ENCODE measurements at places on chromosomes 7 and 10.

DNA sequence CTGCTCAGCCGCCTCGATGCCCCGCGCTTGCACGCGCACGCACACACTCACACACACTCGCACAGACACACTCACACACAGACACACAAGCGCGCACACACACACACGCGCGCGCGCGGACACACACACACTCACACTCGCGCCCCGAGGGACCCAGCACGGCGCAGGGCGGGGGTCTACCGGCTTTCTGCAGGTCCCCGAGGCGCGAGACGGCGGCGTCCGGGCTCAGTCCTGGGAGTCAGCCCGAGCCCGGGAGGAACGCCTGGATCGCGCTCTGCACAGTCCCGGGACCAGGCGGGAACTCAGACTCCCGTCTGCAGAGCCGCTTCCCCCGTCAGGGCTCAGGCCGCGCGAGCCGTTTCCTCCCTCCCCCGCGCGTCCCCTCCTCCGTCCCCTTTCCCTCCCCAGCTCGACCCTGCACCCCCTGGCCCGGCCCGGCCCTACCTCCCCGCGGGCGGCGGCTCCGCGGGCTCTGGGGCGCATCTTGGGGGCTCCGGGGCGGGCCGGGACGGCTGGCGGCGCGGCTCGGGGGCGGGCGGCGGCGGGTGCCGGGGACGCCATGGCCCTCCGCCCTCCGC is 464 bp downstream of the DENND2A start:
- no peak for DNase-seq

DNA sequence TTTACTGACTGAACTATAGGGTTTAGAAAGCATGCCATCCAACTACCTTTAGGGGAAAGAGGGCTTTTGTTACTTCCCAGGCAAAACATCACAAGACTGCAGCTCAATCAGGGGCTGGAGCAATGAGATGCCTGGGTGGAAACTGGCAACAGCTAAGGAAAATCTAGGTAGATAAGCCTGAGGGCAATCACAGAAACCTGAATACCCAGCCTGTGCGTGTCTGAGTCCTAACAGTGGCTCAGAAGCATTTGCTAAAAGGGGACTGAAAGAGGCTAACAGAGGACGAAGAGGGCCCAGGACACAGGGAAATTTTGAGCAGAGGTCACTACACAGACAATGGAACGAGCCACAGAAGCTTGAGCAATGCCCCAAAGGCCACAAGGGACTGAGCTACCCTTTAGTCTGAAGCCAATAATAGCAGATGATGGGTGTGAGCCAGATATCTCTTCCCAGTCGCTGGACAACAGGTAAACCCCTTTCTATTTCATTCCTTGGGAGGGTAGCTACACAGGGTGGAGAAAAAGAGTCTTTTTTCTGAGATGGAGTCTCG is 79.1 kb downstream of the ITGA8 start:
- no peak for DNase-seq

DNA sequence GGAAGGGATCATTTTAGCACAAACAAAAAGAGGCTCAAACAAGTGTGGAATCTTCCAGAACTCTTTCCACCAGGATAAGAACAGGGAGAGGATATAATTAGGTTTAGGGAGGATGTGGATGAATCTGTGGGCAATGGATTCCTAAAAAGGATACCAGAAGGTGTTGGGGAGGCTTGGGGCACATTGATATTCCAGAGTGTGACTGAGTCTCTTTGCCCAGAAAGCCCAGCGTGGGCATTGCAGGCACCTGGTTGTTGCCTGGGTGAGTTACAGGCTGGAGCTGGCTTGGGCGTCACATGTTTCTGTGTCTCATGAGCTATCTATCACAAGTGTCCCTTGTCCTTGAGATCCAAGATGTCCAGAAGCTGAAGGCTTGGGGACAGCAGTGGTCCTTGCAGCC is 3.3 kb downstream of the COL26A1 start:
- DNase-seq, result no peak

GRCh38 chr7:47950714-47951113 is 2.4 kb upstream of the PKD1L1 start:
- peak; percentile 20 for DNase-seq

DNA sequence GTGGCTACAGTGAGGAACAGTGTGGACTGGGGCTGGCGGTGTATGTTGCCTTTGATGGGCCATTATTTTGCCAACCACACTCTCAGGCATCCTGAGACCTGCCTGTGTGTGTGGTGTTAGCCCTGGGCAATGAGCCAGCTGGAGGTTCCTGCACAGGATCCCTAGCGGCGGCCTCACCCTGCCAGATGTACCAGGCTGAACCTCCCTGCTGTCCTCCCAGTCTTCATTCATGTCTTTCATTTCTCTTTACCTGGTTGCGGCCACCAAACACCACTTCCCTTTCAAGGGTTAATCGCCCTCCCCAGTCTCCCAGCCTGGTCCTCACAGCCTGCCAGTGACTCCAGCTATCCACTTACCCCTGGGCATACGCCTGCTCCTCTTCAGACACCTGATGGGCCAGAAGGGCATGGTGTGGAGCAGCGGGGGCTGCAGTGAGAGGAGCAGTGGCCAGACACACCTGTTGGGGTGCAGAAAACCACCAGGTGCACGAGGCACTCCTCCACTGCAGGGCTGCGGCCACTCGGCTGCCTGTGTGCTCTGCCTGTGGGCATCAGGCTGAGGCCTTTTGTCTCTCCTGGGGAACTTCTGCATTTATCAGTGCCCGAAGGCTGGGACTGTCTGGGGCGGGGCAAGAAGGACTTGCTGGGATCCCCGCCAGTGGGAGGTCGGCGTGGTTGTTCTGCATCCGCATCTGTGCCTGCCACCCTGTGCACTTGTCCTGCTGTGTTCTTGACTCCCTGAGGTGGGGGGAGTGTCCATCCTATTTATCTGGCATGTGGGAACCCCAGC is 111.6 kb downstream of the ARHGAP22 start:
- DNase-seq, result no peak

GRCh38 chr10:7795605-7796004 is 7.6 kb downstream of the ATP5F1C start:
- no peak for DNase-seq

- no peak for DNase-seq
These were observed 45.3 kb downstream of the ZNF777 start for GRCh38 chr7:149415391-149416071.

Measured in epithelial cell of prostate (primary cell).